Sciatic nerve (tissue), 2 donors: ENCODE measurements at places on chromosomes 11 and 22. TPM values are rescaled to one million over a fixed set of nuclear protein-coding genes. Genes with fewer than 3 reads are reported as not detected.

GRCh38 chr11:114180301-114181055 is 115.7 kb upstream of the NNMT start:
- no peak for DNase-seq

DNA sequence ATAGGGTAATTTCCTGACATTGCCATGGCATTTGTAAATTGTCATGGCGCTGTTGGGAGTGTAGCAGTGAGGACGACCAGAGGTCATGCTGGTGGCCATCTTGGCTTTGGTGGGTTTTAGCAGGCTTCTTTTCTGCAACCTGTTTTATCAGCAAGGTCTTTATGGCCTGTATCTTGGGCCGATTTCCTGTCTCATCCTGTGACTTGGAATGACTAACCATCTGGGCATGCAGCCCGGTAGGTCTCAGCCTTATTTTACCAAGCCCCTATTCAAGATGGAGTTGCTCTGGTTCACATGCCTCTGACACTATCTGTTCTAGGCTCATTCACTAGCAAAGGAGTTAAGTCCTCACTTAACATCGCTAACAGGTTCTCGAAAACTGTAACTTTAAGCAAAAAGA is 1374.2 kb downstream of the FAM181B start:
- DNase-seq, result no peak

- DNase-seq, result no peak
Measured at GRCh38 chr11:109349276-109350080, 72.5 kb upstream of the C11orf87 start.

DNA sequence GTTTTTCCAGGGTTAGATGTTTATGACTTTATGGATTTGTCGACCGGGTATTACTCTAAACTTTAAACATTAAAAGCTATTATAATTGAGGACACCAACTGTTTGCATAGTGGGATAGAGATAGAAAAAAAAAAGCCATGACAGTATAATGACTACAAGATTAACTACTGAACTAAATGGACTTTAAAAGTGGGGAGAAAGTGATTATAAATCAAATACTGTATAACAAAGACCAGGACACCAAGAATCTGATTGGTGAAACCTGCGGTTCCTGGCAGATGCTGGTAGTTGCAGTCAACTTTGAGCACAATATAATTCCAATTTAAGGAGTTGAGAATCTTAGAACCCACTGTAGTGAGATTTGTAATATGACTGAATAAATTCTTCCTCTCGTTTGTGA is 2.5 kb downstream of the CRKL start:
- DNase-seq, result no peak

DNA sequence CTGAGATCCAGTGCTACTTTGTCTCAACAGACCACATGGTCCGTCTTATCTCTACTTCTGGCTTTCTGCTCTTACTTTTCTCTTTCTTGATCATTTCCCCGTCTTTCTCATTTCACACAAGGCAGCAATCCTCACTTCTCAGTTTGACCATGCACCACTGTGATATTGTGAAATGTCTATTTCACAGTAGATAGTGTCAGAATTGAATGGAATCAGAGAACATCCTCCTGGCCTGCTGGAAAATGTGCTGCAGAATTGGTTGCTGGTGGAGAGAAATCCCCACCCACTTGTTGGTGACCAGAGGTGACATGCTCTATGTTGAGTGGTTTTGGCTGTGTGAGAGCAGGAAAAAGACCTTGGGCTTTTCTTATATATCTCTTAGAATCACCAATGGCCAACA is 57.8 kb upstream of the RCN1 start:
- DNase-seq, result no peak

CLCF1 gene
- 7.5 TPM for total RNA-seq

TMA7B gene
- 0.45 TPM for total RNA-seq
